ENCODE measurements at places on chromosomes 3 and 15.

DNA sequence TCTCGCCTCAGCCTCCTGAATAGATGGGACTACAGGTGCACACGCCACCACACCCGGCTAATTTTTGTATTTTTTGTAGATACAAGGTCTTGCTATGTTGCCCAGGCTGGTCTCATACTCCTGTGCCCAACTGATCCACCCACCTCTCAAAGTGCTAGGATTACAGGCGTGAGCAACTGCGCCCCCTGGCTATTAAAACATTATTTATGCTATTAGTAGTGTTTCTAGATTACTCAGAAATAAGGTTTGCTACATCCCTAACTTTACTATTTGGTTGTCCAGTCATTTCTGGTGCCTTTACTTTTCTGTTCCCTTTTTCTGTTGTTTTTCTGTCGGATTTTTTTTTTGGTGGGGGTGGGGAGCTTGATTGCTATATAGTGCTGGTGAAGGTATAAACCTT is 393.6 kb upstream of the TPM1 start:
- DNase-seq: no peak

- no peak for DNase-seq
Observed at GRCh38 chr3:179956416-179956830, 80.3 kb downstream of the PEX5L start.

- no peak for DNase-seq
Observed at GRCh38 chr3:28980131-28980530, 300.7 kb upstream of the RBMS3 start.

DNA sequence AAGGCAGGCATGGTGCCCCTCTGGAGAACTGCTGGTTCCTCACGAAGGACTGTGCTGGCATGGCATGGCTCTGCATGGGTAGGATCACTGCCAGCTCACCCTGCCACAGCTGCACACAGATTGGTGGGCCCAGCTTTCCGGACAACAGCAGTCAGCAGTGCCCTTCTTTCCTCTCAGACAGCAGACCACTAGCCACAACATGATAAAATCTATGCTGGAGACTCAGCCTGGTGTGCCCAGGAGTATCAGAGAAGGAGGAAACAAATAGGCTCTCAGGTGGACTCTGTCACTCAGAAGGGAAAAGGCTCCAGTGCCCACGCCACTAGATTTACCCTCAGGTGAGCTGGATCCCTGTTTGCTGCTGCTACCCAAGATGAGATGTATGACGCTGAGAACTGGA is 4.9 kb downstream of the NMNAT3 start:
- no peak for DNase-seq

- no peak for DNase-seq
Observed at GRCh38 chr3:52124126-52124525, 30.1 kb downstream of the POC1A start.

GRCh38 chr3:156763931-156764720 is 62.0 kb upstream of the LEKR1 start:
- peak; percentile 24 for DNase-seq

- no peak for DNase-seq
Observed at GRCh38 chr3:127688022-127688415, 15.3 kb downstream of the ABTB1 start.

DNA sequence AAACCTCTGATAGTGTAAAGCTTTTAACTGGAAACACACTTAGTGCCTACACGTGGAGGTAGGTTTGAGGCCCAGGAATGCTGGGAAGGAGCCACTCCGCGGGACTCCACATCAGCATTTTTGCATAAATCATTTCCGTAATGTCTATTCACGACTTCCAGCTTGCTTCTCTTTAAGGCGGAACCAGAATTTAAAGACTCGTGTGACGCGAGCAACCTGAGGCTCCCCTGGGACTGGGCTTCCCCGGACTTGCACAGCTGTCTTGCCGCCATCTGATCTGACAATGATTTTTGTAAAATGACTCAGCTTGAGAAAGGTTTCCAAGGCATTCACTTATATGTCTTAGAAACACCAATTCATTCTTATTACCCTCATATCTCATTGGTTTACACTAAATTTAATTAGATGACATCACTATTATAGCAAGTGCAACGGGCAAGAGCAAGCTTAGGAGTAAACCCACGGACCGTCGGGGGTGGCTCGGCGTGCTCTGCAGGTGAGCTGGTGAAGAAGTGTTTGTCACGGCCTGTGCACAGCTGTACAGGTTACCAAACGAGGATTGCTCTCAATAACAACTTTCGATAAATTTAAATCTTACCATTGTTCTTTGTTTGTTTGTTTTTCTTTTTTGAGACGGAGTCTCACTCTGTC is 95.2 kb downstream of the CHSY1 start:
- peak; percentile 55 for DNase-seq

- DNase-seq: no peak
Observed at GRCh38 chr3:126349611-126350501, 7.4 kb downstream of the KLF15 start.

DNA sequence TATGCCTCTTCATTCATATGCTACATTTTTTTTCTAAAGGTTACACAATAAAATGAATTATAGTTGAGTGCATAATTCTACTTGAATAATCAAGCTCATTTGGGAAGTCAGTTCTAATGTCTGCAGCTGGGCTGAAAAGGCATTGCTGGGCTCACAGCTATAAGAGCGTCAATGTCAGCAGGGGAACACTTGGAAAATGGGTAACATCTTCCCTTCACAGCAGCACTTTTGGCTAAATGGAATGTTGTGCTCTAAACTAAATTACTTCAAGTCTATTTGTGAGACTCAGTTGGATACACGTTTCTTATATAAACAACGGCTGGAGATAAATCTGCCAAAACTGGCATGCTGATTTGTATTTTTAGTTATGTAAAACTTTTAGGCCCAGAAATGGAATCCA is 357.8 kb downstream of the TBL1XR1 start:
- no peak for DNase-seq

GRCh38 chr15:41934843-41935242 is 37.5 kb downstream of the EHD4 start:
- no peak for DNase-seq

DNA sequence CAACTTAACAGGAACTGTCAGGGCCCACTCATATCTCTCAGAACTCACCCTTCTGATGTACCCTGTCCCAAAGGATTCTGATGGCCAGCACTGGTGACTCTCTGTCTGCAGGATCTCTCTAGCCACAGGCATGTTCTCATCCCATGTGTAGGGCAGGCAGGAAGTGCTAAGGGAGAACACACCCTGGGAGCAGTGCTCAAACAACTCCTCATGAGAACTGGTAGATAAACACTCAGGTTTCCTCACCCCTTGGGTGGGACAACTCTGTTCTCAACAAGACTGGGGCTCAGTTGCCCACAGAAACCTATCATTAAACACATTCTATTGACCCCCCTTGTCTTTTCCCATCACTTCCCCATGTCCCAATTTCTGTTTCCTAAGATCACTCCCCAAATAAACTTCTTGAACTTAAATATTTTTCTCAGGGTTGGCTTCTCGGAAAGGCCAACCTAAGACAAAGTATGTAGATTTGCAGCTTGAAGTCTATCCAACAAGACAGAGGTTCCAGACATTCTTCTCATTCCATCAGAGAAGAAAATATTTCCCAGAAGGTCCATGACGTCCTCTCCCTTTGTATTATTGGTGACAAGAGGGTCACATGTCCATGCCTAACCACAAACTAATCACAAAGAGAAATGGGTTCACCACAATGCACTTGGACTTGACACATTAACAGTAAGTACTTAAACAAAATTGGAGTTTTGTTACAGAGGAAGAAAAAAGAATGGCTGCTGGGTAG is 276.6 kb upstream of the GADL1 start:
- DNase-seq: no peak

DNA sequence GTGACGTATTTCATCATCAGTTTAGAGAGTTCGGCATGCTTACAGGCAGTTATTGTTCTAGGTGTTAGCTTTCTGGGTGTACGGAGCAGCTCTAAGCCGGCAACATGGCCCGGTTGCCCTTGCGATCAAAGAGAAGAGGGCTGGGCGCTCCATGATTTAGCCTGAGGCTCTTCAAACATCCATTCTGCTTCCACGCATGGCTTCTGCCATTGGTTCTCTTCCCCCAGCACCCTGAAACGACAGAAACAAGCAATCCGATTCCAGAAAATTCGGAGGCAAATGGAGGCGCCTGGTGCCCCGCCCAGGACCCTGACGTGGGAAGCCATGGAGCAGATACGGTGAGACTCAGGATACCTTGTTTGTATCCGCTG is 574 bp downstream of the NGRN start:
- DNase-seq: no peak

DNA sequence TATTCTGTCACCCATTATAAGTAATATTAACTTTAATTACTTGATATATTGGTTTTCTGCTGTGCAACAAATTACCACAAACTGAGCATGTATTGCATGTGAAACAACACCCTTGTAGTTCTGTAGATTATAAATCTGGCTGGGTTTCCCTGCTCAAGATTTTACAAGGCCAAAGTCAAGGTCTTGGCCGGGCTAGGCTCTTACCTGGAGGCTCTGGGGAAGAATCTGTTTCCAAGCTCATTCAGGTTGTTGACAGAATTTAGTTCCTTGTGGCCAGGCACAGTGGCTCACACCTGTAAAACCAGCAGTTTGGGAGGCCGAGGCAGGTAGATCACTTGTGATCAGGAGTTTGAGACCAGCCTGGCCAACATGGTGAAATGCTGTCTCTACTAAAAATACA is 16.3 kb downstream of the TIMMDC1 start:
- DNase-seq: no peak

- no peak for DNase-seq
Observed at GRCh38 chr3:135865085-135865484, 100.4 kb upstream of the PPP2R3A start.

GRCh38 chr15:86876387-86876944 is 796.8 kb downstream of the AGBL1 start:
- DNase-seq: no peak

DNA sequence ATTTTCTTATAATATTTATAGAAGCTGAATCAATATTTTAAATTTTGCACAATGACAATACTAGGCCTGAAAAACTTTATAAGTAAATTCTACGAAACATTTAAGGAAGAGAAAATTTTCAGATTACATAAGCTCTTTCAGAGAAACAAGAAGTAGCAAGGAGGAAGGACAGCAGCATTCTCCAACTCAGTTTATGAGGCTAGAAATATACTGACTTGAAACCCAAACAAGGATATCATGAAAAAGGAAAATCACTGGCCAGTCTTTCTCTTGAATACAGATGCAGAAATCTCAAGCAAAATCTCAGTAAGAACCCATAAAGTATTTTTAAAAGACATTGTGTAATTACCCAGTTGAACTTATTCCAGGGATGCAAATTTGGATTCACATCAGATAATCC is 121.3 kb downstream of the STAC start:
- DNase-seq: no peak

DNA sequence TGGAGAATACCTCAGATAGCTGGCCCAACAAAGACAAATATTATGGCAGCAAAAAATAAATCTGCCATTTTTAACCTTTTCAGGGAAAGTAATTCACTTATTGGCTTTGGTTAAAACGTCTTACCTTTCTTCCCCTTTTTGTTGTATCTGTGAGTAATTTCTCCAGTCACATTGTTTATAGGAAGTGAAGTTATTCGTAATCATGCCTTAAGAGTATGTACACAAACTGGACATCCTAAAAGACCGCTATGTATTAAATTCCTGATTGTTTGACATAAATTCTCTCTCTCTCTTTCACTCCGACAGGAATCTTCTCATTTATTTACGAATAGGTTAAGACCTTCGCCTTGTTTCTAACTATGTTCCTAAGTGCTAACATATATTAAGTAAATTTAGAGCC is 474.0 kb downstream of the MECOM start:
- no peak for DNase-seq

DNA sequence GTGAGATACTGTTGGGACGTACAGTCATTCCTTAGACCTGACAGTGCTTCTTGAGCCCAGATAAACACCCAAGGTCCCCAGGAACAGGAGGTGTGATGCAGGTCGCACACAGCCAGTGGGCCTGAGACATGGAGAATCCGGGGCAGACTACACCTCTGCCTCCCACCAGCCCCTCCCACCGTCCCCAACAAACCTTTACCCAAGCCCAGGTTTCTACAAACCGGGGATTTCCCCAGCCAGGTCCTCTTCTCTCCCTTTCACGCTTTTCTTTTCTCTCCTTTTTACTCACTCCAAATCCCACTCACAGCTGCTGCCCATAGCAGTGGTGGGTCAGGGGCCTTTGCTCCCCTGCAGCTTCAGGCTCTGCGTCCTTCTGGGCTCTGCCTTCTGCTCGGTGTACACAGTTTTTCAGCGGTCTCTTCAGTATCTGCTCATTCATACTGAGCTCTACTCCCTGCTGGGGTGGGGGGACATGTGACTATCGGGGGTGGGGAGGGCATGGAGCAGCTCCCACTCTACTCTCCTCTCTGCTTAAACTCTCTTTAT is 4.8 kb upstream of the PCSK6 start:
- peak; percentile 14 for DNase-seq

DNA sequence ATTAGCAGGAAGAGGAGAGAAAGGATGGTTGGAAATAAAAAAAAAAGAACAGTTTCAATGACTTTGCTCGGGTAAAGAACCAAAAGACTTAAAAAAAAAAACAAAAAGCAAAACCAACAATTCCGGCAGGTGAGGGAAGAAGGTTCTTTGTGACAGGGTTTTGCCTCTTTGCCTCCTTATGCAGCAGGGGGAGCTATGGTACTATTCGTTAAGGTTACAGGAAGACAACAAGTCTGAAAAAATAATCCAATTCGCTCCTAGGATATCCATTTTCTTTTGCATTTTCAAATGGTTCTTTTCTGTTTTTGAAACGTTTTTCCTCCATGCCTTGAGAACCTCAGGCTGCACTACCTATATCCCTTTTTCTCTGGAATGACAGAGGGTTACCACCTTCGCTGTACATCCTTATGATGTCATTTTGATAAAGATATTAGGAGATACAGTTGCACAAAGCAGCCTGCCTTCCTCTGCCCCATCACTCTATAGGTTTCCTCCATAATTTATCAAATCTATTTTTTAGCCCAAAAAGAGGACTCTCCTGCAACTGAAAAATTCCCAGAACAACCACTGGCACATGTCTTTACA is 55.0 kb downstream of the CFAP20DC start:
- peak; percentile 91 for DNase-seq

DNA sequence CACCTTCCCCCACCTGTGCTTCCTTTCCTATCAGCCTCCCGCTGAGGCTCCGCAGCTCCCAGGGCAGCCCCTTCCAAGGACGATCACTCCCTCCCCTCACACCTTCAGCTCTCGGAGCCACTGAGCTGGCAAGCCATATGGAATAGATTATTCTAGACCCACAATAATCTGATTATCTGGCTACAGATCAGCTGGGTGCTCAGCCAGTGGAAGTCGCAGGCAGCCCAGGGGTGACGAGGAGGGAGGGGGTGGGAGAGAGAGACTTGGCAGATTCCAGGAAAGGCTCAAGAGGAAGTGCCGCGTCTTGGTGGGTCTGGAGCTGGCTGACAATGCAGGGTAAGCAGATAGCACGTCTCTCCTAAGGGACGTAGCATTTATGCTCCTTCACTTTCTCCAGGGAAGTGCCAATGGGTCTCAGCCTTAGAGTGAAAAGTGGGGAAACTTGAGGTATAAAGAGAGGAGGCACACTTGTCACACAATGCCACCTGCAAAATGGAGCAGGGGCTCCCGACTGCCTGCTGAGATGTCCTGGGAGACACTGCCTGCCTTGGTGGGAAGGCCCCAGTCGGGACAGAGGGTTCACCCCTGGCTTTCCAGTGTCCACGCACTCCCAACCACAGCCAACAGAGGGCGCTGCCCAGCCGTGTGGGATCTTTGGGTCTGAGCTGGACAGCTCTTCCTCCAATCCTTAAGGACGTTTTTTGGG is 9.4 kb upstream of the MESP1 start:
- DNase-seq: peak; percentile 87

Data from eye (tissue), 1 donor.